Activated CD8-positive, alpha-beta memory T cell treated with anti-CD3 and anti-CD28 coated beads for 4 hours (primary cell): ENCODE measurements at places on chromosomes 1 and 21.

GRCh38 chr1:93716163-93716562 is 34.5 kb upstream of the BCAR3 start:
- DNase-seq: no peak

- DNase-seq: no peak
These were observed 6.0 kb upstream of the TFF3 start for GRCh38 chr21:42321231-42321630.

DNA sequence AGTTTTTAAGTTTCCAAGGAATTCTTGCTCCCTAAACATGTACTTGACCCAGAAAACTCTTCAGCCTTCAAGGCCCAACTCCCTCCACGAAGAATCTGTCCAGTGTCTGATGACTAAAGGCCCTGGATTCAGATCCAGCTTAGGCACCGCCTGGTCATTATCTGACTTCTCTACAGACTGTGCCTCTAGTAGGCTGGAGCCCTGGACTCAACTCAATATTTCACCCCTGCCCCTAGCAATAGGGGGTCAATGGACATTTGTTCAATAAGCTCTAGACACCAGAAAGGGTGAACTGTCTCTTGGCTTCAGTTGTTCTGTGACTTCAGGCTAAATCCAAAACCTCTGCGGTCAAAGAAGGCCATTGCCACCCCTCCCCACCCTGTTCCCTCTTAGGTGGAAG is 34.5 kb downstream of the NUAK2 start:
- DNase-seq: no peak

DNA sequence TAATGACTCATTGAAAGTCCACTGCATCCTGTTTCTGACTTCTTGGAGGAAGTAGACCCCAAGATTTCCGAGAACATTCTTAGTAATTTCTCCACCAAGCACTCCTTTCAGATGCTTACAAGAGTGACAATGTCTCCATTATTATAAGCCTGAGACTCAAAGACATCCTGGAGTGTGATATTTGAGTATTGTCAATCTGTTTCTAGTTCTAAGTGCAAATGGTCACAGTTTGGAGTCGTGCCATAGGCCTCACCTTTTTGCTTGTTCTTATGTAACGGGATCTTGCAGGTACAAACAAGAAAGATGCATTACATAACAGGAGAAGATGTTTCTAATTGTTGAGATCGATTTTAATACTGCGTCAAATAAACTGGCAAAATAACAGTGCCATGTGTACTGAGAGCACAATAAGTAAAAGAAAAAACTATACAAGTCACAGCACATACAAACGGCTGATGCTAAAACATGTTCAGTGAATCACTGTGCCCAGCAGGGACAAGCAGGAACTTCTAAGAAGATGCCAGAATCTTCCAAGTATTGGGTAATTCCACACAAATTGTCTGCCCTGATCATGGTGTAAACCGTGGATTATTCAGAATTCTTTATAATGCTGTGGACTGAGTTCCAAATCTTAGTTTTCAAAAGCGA is 54.1 kb downstream of the CD2 start:
- DNase-seq: no peak

DNA sequence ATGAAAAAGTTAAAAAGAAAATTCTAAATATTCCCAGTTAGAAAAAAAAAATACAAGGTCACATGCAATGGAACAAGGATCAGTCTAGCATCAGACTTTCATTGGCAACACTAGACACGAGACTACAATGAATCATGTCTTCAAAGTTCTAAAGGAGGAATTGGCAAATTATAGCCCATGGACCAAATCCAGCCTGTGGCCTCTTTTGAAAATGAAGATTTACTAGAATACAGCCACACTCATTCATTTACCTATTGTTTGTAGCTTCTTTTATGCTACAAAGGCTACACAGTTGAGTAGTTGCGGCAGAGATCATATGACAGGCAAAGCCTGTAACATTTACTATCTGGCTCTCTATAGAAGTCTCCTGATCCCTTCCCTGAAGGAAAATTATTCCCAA is 71.4 kb downstream of the MRPL39 start:
- DNase-seq: no peak

DNA sequence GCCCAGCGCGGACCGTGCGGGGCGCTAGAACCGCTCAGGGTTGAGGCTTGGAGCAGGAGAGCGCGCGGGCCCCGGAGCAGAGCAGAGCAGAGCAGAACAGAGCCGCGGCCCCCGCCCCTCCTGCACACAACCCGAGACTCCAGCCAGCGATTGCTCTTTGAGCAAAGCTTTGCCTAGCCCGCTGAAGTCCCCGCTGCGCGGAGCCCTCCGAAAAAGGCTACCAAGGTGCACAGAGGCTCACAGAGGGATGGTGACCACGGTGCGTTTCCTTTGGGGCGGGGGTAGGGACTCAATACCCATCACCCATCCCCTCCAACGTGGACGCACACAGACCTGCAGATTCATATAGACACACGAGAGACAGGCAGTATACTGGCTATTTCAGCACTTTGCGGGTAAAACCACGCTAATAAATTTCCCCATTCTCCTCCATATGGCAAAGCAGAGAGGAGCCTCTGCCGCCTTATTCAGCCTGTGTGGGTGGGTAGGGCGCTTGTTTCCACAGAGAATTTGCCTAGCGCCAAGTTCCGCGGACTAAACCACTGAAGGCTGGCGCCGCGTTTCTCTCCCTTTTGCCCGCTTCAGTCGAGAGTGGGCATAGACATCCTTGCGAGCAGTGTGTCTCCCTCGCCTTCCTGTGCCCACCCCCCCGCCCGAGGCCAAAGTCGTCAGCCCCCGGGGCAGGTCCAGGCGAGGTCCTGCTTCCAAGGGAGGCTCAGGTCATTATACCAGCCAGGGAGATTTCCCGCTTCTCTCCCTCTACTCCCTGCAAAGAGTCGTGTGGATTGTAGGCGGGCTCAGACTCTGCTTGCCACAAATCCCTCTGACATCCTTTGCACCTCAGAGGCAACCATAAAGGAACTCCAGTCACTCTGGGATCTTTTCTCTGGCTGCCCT is 8.5 kb downstream of the HLX start:
- DNase-seq: no peak
